NCI-H524 (cell line): ENCODE measurements at places on chromosomes 3 and 15.

- DNase-seq: no peak
Measured at GRCh38 chr3:15116032-15116669, 17.2 kb upstream of the RBSN start.

- DNase-seq: no peak
Measured at GRCh38 chr3:38085311-38085942, 46.4 kb downstream of the DLEC1 start.

GRCh38 chr3:12369598-12369997 is 80.7 kb downstream of the PPARG start:
- no peak for DNase-seq

- DNase-seq: no peak
Measured at GRCh38 chr15:91970142-91970541, 116.6 kb downstream of the SLCO3A1 start.

- DNase-seq: no peak
Measured at GRCh38 chr3:133973249-133973980, 56.3 kb downstream of the SLCO2A1 start.

- DNase-seq: no peak
Measured at GRCh38 chr15:95541301-95541700, 789.2 kb upstream of the NR2F2 start.

DNA sequence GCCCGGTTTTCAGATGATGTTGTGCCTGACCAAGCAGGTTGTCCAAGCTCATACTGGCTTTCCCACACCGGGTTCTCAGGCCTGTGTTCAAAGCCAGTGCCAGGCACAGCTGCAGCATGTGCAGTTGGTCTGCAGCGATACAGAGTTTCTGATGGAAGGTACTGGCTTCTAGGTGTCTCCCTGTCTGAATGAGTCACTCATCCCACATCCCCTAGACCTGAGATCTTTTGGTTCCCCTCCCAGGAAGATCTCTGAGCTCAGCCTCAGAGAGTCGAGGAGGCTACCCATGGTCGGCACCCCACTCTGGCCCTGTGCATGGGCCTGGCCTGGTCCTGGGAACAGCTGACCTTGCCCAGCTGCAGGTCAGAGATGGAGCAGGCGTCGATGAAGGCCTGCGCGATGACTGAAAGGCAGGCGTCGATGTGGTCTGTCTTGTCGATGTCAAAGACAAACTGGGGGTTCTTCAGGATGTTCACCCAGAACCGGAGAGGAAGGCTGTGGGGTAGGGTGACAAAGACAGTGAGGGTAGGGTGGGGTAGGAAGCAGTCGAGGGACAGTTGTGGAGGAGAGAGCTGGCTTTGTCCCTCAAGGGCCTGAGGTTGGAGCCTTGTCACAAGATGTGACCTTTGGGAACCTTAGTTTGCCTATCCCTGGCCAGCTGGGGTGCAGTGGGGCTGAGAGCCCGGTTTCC is 15.3 kb downstream of the H1-8 start:
- no peak for DNase-seq

GRCh38 chr15:58562135-58562534 is 130.3 kb downstream of the LIPC start:
- peak; percentile 100 for DNase-seq

DNA sequence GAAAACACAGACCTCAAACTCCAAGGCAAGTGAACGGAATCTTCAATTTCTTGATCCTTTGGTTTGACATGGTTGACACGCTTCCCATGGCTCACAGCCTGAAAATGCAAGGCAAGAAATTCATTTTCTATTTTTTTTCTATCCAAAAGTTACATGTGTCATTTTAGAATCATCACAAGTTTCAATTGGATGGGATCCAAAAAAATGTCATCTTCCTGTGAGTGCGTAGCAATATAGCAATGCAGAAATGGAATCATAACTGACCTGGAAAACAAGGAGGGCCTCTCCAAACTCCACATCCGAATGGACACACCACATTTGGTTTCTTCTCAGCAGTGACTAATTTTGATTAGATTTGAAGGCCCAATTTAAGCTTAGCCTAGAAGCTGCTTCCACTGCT is 175.8 kb upstream of the ATP11B start:
- DNase-seq: no peak

- DNase-seq: no peak
Measured at GRCh38 chr15:58731756-58732535, 17.6 kb downstream of the ADAM10 start.

GRCh38 chr3:87997298-87997697 is 61.5 kb downstream of the CGGBP1 start:
- no peak for DNase-seq
